Transverse colon (tissue), 4 donors: ENCODE measurements at places on chromosomes 12 and 14.

DNA sequence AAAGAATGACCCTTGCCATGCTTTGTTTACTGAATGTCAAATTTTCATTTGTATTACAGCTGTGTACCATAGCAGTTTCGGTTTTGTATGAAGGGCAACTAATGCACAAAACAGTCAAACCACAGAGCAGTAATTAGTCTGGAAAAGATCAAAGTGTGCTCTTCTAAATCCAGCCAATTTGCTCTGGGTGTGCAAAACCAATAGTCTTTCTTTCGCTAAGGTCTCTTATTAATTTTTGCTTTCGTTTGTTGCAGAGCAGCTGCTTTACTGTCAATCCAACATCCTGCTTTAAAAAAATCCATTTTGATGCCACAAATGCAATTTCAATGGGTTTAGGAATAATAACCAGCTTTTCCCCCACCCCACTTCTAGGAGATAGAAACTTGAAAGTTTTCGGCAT, 114.2 kb downstream of the BRMS1L start:
- DNase-seq = no peak

GRCh38 chr14:103520657-103521437, 1.8 kb downstream of the CKB start:
- peak; percentile 89 for DNase-seq

GRCh38 chr12:25052196-25052913, 103.5 kb upstream of the BCAT1 start:
- peak; percentile 31 for DNase-seq

DNA sequence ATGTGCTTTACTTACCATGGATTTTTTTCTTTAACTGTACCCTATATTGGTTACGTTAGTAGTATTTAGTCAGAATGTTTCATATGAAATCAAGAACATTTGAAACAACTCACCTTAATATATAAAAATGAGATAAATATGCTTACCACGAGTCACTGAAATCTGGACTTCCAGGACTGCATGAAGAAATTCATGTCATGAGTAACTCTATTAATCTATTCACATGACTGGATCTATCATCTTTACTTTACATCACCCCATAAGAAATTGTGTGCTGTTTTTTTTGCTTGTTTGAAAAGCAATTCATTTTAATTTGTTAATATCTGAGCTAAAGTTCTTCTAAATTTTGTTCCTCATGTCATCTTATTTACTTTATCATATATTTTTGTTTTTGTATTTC, 5.2 kb downstream of the EPYC start:
- no peak for DNase-seq

DNA sequence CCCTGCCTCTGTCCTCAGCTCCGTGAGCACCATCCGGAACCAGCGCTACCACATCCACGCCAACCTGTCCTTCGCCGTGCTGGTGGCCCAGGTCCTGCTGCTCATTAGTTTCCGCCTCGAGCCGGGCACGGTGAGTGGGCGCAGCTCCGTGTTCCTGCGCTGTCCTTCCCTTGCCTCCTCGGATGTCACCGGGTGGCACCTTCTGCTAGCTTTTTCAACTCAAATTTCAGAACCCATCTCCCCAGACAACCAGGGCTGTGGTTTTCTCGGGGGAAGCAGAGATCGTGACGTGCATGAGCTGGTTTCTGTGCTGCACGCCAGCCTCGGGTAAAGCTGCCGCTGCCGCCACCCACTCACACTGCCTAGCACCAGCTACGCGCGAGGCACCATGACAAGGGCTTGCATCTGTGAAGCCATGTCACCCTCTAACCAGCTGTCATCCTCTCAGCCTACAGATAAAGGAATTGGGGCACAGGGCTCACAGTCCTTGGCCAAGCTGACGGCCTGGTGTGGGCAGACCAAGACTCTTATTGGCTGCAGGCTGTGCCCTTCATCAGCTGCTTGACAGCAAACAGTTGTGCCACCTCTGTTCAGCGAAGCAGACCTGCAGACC, 152.1 kb downstream of the ADGRD1 start:
- DNase-seq = no peak

GRCh38 chr14:53779301-53779700, 177.3 kb downstream of the BMP4 start:
- no peak for DNase-seq

GRCh38 chr12:14714437-14714836, 18.0 kb upstream of the GUCY2C start:
- no peak for DNase-seq

DNA sequence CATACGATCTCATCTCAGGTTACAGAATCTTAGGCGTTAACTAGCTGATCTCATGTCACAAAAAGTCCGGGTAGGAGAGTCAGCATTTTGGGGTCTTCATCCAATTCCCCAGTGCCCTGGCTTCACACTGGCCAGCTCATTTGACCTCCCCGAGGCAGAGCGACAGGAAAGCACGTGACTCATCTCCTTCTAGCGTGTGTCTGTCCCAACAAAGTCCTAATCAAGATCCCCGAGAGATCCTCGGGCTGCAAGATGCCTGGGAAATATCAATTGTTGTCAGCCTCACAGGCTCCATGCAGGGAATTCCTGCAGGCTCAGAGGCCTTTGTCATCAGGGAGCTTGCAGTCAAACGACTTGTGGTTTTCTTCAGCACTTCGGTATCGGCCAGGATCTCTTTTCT, 57.5 kb downstream of the ZNF664 start:
- no peak for DNase-seq

GRCh38 chr14:90499121-90499520, 102.3 kb downstream of the CALM1 start:
- DNase-seq = no peak

GRCh38 chr12:8517971-8518370, 4.7 kb downstream of the CLEC4D start:
- no peak for DNase-seq

DNA sequence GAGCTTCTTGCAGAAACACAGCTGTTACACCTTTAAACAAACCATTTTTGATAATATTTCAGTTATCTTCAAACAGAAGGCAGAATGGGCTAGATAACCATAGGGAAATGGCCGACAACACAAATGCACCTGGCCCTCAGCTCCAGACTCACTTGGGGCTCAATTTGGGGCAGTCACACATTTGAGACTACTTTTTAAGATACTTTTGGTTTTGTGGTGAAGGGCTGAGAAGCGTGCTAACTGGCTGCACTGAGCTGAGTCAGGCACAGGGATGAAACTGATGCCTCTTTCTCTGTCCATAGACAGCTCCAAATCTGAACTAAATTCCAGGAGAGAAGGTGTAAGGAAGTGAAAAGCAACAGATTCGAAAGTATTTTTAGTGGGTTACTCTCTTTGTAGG, 18.5 kb upstream of the GRIP1 start:
- DNase-seq = no peak

- DNase-seq = no peak
Observed at GRCh38 chr12:132071040-132071810, 72.9 kb downstream of the DDX51 start.

GRCh38 chr12:47068539-47068938, 10.9 kb upstream of the PCED1B start:
- DNase-seq = no peak

GRCh38 chr14:96565811-96566210, 63.6 kb downstream of the PAPOLA start:
- no peak for DNase-seq

DNA sequence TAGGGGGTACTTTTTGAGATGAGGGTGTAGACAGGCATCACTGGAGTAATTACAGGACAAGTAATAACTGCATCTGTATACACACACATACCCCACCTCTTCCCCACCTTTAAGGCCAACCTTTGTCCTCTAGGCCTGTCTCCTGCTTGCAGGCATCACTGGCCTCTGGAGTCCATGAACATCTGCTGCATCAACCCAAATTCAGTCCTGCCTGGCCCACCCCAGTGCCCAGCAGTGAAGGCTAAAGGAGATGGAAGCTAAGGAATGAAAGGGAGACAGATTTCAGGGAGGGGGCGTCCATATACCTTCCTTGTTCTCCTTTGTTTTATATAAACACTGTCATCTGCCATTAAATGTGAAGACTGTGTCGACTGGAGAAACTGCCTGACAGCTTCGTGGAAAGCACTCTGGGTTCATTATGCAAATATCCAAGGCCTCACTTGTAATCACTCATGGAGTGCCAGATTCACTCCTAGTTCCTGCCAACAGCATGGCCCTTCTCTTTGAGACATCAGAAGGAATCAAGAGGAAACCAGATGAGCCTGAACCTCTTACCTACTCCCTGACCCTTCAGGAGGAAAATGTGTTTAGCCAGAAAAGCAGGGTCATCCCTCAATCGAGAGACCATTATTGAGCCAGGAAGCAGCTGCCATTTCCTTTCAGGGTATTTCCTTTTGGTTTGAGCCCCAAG, 64.4 kb downstream of the SERPINA3 start:
- no peak for DNase-seq

DNA sequence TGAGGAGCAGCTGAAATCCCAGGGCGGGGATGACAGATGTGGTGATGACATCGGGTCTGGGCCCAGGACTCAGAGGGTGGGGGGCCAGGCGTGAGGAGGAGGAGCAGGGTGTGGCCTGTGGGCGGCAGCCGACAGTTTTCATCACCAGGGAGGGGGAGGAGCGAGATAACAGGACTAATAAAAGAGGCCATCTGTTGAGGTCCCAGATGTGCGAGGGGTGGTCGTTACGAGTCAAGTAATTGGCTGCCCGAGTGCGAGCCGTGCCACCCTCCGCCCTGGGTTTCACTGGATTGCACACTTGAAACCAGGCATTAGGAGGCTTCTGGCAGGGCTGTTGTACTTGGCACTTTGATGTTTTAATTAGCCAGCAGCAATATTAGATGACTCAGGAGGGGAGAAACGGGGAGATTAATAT, 67.2 kb downstream of the NOS1 start:
- DNase-seq = no peak

- no peak for DNase-seq
Observed at GRCh38 chr12:15700595-15700994, 88.6 kb downstream of the EPS8 start.

GRCh38 chr14:48731260-48731659, 854.9 kb downstream of the RPS29 start:
- DNase-seq = no peak

- peak; percentile 84 for DNase-seq
Observed at GRCh38 chr12:52191841-52192791, at the start of gene KRT80. KRT80 (minus strand) TSS chr12:52192014; CDS start chr12:52191902, 112 bp downstream.

DNA sequence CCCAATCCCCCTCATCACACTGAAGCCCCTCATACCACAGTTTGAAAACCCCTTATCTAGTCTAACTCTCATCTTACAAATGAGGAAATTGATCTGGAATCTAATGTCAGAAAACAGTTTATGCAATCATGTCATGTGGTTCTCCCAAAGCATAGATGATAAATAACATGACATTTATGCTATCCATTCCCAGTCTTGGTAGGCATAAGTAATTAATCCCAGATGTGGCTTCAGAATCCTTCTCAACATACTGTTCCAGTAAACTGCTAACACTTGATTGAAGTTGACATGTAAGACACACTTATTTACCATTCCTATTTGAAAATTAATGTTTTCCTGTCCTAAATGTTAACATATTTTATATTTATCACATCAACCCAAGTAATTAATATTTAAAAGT, 168.7 kb downstream of the GALC start:
- no peak for DNase-seq

- no peak for DNase-seq
Observed at GRCh38 chr12:94180558-94181296, 32.4 kb downstream of the PLXNC1 start.

DNA sequence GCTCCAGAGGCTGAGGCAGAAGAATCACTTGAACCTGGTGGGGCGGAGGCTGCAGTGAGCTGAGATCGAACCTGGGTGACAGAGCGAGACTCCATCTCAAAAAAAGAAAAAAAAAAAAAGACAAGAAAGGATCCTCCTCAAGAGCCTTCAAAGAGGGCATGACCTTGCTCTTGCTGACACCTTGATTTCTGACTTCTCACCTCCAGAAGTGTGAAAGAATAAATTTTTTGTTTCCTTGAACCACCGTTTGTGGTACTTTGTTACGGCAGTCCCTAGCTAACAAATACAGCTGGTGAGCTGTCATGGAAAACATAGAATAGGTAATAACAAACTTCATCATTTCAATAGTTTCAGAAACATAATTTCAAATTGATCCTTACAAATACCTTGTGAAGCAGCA, 1.9 kb upstream of the ACTR10 start:
- no peak for DNase-seq

- DNase-seq = no peak
Observed at GRCh38 chr12:19891936-19892591, 452.8 kb downstream of the AEBP2 start.

- DNase-seq = peak; percentile 61
Observed at GRCh38 chr12:104643819-104644669, 187.3 kb downstream of the CHST11 start.

DNA sequence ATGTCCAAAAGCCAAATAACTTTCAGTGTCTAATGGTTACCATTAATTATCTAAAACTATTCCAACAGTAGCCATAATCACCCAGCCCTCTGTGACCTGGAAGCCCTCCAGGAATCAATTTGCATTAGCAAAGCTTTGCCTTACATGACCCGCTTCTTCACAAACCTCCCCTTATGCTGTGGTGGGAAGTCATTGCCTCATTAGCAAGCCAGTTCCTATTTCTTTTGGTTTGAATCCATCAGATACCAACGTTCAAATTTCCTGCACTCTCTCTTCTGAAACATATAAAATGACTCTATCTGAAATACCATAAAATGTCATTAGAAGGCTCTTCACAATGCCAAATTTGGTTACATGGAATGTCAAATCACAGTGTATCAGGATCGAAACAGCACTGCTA, 268.3 kb upstream of the PRKD1 start:
- no peak for DNase-seq

GRCh38 chr12:42370013-42370412, 44.0 kb downstream of the PPHLN1 start:
- DNase-seq = no peak

DNA sequence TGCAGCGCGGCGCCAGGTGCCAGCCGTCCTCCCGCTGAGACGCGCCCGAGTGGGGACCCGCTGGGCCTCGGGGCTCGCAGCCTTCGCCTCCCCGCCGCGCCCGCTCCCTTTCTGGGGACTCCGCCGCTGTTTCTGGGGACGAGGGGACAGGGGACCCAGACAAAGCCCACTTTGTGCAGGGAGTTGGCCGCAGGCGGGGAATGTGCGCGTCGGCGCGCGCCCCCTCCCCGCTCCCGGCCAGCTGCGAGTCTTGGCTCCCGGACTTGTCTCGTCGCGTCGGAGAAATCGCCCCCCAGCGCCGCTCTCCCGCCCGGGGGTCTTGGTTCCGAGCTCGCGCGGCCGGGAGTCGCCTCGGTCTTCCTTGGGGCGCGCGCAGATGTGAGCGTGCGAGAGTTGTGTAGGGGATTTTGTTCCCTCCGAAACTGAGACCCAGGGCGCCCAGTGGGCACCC, 717 bp downstream of the VASH1 start:
- no peak for DNase-seq

GRCh38 chr14:93276031-93276716, 56.7 kb downstream of the BTBD7 start:
- no peak for DNase-seq

DNA sequence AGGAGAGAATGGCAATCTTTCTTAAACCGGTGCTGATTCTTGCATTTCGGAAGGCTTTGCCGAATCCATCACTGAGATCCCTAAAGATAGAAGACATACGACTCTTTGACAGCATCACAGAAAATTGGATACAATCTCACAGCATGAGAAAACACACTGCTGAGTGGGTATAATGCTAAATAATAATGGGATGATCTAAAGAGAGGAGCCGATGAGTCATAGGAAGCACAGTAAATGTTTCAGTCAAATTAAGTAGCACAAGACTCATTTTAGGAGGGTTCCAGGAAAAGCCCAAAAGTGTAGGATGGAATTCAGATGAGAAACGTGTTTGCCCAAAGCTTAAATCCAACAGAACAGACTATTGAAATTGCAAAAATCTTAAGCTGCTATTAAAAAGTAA, 81.7 kb downstream of the CPNE8 start:
- DNase-seq = no peak

- DNase-seq = no peak
Observed at GRCh38 chr14:74524076-74524811, 30.7 kb downstream of the ISCA2 start.
